ENCODE measurements at places on chromosomes 4 and X.

GRCh38 chr4:91497892-91498291 lies 805.9 kb upstream of the GRID2 start:
- no peak for DNase-seq

DNA sequence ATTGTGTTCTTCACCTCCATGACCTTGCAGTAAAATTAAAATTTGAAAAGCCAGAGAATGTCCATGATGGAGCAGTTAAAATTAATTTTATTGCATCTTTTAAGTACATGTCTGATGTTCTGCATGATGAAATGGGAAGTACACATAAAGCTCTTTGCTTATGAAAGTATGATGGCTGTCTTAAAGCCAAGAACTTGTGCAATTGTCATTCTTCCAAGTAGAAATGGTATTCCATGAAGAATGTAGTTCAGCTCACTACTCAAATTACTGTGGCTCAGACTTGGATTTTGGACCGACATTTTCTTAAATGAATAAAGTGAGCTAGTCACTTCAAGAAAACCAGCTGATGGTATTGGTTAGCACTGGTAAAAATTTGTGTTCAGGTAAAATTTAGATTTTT lies 161.7 kb upstream of the CXCL13 start:
- DNase-seq: peak; percentile 78

DNA sequence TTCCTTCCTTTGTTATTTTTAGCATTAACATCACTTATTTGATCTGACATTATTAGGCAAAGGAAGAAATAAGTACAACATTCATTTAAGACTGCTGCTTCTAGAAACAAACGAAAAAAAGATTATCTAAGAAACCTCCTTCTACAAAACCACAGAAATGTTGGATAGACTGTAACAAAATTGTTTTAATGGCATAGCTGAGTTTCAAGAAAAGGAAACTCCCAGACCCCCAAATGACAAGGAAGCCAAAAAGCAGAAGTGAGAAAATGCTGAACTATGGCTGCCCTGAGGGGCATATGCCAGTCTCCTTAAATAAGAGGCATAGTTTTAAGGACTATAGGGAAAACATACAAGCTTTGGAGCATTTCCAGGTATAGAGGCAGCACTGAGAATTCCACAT lies 1431.6 kb upstream of the TENM3 start:
- no peak for DNase-seq

DNA sequence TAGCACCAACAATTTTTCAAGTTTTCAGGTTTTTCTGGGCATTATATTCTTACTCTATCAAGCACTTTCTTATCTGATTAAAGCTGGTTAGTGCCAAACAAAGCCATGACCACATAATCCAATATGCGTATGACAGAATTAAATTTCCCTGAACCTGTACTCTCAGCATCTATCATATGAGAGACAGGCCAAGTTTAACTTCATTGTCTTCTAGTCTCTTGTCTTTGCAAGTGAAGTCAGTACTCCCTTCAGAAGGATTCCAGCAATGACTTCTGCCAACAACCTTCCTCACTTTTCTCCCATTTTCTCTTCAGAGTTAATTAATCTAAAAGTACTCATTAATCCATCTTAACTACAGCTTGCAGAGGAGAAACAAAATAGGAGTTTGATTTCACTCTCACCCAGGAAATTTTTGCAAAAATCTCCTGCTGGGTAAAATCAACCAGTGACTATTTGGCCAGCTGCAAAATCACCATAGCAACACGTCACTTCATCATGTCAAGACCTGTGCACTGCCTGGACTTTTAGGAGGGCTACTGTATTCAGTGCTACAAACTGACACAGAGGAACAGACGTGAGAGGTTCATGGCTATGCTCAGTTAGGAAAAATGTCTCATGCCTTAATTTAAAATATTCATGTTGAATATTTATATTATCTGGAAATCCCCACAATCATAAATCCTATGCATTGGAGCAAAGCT lies 208.4 kb downstream of the ANTXR2 start:
- DNase-seq: no peak

- no peak for DNase-seq
Observed at GRCh38 chr4:118773429-118773792, 62.5 kb downstream of the SEC24D start.

- no peak for DNase-seq
Observed at GRCh38 chr4:96786306-96786705, 946.4 kb downstream of the PDHA2 start.

GRCh38 chr4:59127743-59128142 lies 2017.6 kb upstream of the IGFBP7 start:
- DNase-seq: no peak

GRCh38 chr4:4409416-4410115 lies 22.7 kb downstream of the NSG1 start:
- no peak for DNase-seq

GRCh38 chr4:76964769-76965168 lies 15.2 kb downstream of the SEPTIN11 start:
- DNase-seq: no peak

- no peak for DNase-seq
Observed at GRCh38 chr4:79563219-79563618, 155.2 kb upstream of the GK2 start.

DNA sequence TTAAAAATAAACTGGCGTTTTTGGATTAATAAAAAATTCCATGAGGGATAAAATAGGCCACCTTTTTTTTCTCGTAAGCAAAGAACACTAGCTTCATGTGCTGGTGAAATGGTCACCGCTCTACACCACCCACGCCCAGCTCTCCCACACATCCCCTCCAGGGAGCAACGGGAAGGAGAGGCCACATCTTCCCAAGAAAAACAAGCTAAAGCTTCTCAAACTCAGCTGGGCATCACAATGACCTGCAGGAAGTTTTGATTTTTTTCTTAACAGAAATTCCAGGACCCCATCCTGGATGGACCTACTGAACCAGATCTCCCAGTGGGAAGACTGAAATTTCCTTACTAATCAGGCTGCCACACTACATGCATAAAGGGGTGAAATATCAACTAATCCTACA lies 9.8 kb downstream of the TSPAN5 start:
- no peak for DNase-seq

- DNase-seq: no peak
Observed at GRCh38 chr4:30614771-30615170, 105.4 kb upstream of the PCDH7 start.

DNA sequence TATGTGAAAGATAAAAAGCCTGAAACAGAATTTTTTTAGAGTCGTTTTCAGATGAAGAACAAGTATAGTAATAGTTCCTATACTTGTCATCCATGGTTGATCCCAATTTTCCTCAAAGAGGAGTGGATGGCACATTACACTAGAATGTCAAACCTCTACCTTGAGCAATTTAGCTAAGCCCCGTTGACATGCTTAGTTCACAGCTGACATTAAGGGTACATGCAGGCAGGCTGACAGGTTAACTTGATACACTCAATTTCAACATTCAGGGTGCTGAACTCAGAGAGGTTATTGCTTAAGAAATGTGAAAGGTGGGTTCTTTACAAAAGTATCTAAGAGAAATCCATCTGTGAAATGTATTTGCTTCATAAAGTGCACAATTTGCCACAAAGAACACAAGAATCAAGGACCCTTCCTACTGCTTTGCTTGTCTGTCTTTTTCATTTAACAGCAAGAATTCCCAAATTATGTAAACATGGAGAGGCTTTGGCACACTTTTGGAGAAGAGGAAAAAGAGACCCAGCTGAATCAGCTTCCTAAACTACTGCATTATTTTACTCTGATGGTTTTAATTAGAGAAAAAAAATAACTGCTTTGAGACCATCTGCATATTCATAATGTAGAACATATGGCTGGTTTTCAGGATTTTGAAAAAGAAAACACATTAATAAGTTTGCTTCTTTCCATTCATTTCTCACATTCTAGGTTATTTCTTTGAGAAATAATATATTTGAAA lies 122.5 kb upstream of the DDIT4L start:
- DNase-seq: peak; percentile 54

DNA sequence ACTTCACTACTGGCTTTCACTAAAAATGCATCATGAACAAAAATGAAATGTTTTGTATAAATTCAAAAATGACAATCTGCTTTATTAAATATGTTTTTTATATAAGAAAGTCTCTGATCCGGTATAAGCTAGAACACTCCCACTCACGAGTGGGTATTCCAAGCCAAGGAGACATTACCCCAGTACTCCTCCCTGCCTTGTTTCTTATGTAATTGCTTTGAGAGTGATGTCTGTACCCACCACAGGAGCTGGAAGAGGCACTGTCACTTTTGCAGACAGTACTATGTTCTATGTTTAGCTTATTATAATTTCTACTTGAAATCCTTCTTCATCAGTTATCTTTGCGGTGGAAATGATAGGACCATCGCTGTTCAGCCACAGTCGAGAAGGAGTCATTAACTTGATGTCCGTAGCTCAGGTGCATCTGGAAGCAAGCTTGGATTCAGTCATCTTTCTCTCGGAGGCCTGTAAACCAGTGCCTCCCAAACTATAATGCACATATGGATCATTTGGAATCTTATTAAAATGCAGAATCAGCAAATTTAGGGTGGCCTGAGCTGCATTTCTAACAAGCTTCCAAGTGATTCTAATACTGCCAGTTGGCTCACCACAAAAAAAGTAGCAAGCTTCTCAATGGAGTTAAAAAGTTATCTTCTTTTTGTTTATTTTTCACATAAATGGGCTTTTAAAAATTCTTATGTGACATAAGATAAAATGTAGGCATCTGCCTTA lies 396.4 kb downstream of the GRIA2 start:
- DNase-seq: no peak

DNA sequence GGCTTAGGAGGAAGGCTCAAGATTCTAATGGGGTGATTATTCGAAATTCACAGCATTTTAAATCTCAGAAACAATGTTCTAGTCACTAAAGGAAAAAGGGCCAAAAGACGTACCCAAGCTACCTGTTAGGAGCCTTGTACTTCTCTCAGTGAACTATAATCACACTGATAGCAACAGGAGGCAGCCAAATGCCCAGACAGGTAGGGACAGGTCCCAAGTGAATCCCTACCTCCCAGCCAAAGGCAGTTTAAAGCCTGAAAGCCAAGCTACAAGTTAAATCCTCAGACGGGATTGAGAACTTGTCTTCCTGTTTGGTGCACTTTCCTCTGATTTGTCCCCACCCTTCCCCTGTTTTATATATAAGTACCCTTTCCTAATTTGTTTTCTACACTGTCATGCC lies 24.3 kb upstream of the HHIP start:
- no peak for DNase-seq

GRCh38 chr4:119151161-119151560 lies 15.5 kb downstream of the MYOZ2 start:
- DNase-seq: no peak

DNA sequence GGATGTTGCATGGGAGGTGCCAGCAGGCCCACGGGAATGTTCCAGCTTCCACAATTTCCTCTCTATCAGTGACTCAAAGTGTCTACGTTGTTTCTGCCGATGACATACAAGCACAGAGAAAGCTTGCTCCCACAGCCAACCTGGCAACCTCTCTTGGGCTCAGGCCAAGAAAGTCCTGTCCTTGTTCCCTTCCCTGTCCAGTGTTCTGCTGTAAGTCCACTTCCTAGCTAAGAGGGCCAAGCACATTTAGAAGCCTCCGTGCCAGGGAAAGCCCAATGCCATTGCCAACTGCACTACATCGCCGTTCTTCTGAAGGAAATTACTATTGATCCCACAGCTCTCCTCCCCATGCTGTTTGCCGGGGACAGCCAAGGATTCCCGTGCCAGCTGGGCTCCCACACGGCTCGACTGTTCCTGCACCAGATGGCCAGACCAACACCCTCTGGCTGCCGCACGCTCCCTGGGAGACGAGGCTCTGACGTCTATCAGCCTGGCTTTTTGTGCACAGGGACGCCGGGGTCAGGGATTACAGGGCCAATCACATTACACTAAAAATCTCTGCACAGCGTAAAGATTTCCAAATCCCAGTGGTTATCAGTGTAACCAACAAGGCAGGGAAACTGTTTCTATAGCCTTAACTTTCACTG lies 284.0 kb downstream of the BCOR start:
- peak; percentile 94 for DNase-seq

DNA sequence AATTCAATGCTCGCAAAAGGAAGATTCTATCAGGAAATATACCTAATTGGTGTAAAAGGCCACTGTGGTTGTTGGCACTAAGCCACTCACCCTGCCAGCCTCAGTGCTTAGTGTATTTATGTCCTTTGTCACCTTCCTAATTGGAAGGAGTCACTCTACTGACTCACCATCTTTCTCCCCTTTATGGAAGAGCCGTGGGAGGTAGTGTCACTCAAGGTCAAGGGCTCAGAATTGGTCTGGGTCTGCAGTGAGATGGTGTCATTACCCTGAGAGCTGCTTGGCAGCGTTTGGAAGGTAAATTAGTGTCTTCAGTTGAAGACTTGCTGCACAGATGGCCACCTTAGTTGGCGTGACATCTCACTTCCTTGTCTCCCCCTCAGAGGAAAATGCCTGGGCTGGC lies 41.7 kb upstream of the CDKN2AIP start:
- no peak for DNase-seq

DNA sequence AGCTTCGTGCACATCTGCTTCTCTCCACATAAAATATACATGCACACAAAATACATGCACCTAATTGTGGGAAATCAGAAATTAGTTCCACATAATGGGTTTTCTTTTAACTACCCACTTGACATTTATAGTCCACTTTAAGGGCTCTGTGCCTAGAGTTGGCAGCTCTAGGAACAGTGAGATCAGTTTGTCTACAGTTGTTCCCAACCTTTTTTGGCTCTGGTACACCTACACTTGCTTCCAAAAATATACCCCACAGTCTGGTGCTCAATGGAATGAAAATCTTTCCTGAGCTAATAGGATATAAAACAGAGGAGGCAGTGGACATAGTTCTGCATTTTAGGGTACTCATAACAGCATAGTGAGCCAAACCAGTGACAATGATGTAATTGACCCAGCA lies 36.1 kb downstream of the HDAC8 start:
- DNase-seq: no peak

- DNase-seq: peak; percentile 95
Observed at GRCh38 chr4:70721747-70722146, at the start of gene RUFY3. Gene RUFY3, plus strand, starts transcription at chr4:70721964. Its CDS starts 610 bp downstream, at chr4:70722574.

- DNase-seq: no peak
Observed at GRCh38 chrX:15675490-15675921, 10.9 kb upstream of the CLTRN start.

GRCh38 chrX:100695302-100695701 lies 36.6 kb downstream of the SYTL4 start:
- DNase-seq: no peak

GRCh38 chr4:86506591-86506990 lies 87.5 kb upstream of the PTPN13 start:
- DNase-seq: no peak

DNA sequence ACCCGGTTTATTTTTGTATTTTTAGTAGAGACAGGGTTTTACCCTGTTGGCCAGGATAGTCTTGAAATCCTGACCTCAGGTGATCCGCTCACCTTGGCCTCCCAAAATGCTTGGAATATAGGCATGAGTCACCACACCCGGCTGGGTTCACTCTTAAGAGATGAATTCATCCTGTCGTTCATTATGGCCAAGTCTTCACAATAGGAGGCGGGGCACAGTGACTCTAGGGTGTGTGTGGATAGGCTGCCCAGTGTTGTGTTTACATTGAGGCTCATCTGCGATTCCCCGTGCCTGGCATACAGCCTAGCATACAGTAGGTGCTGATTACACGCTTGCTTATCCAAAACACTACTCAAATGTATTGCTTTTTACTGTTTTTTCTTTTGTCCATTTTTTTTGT lies 41.3 kb upstream of the IGFBP7 start:
- DNase-seq: no peak

Data from fibroblast of gingiva (primary cell).